ENCODE measurements at places on chromosomes 7 and 10. TPM values are rescaled to one million over a fixed set of nuclear protein-coding genes. Genes with fewer than 3 reads are reported as not detected.

The AKR1C8 gene
- not detected for total RNA-seq

The LGI1 gene
- not detected for total RNA-seq

The ANXA8L1 gene
- not detected for total RNA-seq

The STMP1 gene
- total RNA-seq = 39.6 TPM

- H3K27me3 ChIP-seq = peaks cover 1% of the 10 kb centered on the region
- no peak overlapping the region for H3K27ac ChIP-seq
- peaks cover 22% of the 10 kb centered on the region for H3K4me1 ChIP-seq
- H3K36me3 ChIP-seq = no peaks in the 10 kb centered on the region
Observed at GRCh38 chr10:92081641-92082040, 158.1 kb downstream of the BTAF1 start.

Data from HFFc6 (cell line).